Stimulated activated naive CD8-positive, alpha-beta T cell treated with anti-CD3 and anti-CD28 coated beads, Interleukin-15, Interleukin-2, amounts not matched to agents 100 U/mL and 50 U/mL, for 24 hours (primary cell): ENCODE measurements at places on chromosomes 12 and 14.

GRCh38 chr14:95163132-95163531 lies 5.8 kb upstream of the DICER1 start:
- DNase-seq: no peak

- DNase-seq: no peak
Observed at GRCh38 chr12:104740668-104741067, 217.4 kb downstream of the SLC41A2 start.

DNA sequence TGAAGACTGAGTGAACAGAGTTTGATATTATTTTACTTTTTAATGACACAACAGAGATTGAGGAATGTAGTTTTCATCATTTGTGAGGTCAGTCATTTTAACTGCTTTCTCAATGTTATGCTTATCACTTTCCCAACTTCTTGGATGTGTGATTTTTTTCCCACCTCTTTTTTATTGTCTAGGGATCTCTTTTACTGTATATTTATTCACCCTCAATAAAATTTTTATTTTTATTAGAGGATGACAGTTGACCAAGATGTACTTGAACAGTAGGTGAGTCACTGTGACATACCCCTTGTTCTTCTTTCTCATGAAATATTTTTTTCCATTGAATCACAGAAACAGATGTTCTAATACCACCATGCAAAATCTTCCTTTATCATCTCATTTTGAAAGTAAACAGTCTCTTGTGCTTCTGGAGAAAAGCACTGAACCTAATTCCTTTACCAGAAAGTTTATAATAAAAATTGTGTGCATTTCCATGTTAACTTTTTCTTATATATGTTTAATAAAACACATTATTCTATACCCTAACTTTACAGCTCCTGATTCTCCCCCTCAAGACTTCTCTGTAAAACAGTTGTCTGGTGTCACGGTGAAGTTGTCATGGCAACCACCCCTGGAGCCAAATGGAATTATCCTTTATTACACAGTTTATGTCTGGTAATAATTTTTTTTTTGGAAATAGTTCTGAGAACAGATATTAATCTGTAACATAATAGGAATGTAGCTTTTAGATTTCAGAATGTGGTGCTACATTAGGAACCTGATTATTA lies 65.9 kb downstream of the PTPRQ start:
- DNase-seq: no peak

DNA sequence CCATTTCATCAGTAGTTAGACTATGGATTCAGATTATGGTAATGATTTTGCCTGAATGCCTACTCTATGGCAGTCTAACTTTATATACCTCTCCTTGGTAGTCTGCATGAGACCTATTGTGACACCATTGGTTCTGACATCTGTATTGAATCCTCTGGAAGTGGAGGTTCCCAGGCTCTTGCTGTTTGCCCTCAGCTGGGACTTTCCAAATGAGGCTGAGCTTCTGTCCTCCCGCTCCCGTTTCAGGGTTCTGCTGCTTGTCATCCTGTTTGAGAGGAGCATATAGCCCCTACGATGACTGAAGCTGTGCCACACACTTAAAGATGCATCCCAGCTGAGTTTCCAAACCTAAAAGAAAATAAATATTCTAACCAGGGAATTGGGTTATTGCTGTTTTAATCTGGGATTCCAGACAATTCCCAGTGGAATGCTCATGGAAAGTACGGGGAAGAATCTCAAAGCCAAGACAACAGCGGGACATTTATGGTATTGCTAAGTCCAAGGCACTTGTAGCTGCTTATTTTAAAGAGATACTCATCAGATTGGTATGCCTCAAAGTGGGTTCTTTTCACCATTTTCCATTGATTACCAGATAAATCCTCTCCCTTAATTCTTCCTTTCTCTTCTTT lies 105.9 kb downstream of the ETV6 start:
- DNase-seq: no peak

GRCh38 chr12:53065470-53065869 lies 13.7 kb downstream of the SPRYD3 start:
- DNase-seq: no peak

DNA sequence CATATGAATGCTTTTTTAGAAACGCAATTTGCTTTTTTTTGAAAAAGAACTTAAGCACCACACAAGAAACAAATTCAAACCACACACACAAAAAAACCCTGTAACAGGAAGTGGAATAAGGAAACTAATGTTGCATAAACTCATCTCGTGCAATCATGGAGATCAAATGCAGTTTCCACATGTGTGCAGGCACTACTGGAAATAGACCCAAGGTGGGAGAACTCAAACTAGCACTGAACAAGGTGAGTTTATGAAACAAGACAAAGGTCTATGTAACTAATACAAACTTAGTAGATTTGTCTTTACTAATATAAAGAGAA lies 17.5 kb downstream of the NIN start:
- DNase-seq: no peak

DNA sequence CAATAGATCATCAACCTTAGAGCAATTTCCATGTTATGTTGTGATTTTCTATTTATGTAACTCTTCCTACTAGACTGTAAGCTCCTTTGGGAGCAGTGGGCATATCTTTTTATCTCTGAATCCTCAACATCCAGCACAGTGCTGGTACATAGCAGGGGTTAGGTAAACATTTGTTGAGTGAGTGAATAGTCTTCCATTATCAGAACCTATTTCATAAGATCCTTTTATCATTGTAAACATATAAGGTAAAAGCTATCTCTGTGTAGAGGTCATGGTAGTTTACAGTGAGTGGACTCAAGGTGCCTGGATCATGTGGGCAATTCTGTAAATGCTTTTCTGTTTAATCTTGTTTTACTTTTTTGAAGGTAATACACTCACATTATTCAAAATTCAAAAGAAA lies 15.1 kb downstream of the FKBP11 start:
- no peak for DNase-seq
